Cortex of kidney (tissue), 1 donor: ENCODE measurements at places on chromosomes 2 and 18.

GRCh38 chr18:62329691-62330454 lies 4.8 kb downstream of the TNFRSF11A start:
- no peak for DNase-seq

GRCh38 chr2:61357681-61358080 lies 113.2 kb downstream of the USP34 start:
- DNase-seq: no peak

- DNase-seq: no peak
Measured at GRCh38 chr2:233137040-233137439, 76.9 kb downstream of the INPP5D start.

GRCh38 chr2:70723286-70723885 lies 44.6 kb downstream of the ADD2 start:
- no peak for DNase-seq

DNA sequence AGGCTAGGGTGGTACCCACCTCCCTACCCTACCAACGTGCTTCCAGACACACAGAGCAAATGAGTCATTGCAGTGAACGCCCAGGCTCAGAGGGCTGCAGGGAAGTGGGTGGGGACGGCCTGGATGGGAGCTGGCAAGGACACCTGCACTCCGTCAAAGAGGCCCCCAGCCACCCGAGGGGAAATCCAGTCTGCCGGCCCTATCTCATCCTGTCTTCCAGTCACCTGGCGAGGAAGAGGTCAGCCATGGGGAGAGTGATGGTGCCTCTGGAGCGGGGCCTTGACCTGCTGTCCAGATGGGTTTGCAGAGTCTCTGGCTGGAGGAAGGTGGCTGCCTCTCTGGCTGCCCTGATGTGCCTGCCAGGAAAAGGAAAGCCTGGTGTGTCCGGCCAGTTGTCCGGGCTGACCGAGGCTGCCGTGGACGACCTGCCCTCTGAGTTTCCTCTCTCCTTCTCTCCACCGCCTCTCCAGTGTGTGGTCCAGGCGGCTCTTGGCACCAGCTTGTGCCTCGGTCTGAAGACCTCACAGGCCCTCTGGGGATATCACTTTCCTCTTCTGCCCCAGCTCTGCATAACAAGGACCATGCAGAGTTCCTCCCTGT lies 209.7 kb upstream of the COPS8 start:
- no peak for DNase-seq

- no peak for DNase-seq
Measured at GRCh38 chr18:57077786-57078552, 68.9 kb upstream of the BOD1L2 start.

DNA sequence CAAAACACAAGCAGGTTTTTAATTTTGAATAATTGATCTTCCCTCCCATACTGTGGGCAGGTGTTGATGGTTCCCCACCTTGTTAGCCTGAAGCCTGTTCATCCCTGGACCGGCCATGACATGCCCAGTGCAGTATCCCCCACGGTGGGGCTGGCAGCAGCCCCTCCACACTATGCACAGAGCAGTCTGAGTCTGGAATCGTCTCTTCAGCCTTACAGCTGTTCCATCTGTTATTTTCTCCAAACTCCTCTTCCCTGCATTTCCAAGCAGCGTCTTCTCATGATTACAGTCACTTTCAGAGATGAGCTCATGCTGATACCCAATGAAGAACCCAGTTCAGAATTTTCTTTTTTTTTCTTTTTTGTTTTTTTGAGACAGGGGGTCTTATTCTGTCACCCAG lies 68.2 kb downstream of the ADI1 start:
- no peak for DNase-seq

GRCh38 chr2:230737791-230738226 lies 25.2 kb downstream of the CAB39 start:
- no peak for DNase-seq

GRCh38 chr2:51441786-51442185 lies 409.9 kb upstream of the NRXN1 start:
- no peak for DNase-seq

DNA sequence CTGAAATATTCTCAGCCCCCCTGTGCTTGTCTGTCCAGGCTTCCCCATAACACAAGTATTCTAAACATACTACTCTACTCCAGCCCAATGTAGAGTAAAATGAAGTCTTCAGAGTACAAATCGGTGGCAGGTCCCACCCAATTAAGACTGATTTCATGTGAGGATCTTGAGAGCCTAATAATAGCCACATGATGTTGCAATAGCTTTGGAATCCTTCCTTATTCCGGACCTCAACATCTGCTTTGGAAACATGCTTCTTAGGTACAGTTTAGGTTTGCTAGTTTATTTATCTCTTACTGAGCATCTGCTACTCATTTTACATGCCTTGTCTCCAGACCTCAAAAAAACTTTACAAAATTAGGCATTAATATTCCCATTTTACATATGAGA lies 207.3 kb upstream of the RAB6C start:
- DNase-seq: no peak

GRCh38 chr2:176483901-176484568 lies 214.8 kb downstream of the MTX2 start:
- no peak for DNase-seq

GRCh38 chr2:25664183-25664964 lies 9.0 kb downstream of the DTNB start:
- DNase-seq: no peak

GRCh38 chr2:64311948-64312621 lies 141.9 kb upstream of the LGALSL start:
- no peak for DNase-seq

- DNase-seq: no peak
Measured at GRCh38 chr2:66036948-66037347, 398.0 kb upstream of the MEIS1 start.

- no peak for DNase-seq
Measured at GRCh38 chr2:148046802-148047201, 25.9 kb downstream of the MBD5 start.

- DNase-seq: no peak
Measured at GRCh38 chr2:104562537-104562936, 291.4 kb upstream of the POU3F3 start.

DNA sequence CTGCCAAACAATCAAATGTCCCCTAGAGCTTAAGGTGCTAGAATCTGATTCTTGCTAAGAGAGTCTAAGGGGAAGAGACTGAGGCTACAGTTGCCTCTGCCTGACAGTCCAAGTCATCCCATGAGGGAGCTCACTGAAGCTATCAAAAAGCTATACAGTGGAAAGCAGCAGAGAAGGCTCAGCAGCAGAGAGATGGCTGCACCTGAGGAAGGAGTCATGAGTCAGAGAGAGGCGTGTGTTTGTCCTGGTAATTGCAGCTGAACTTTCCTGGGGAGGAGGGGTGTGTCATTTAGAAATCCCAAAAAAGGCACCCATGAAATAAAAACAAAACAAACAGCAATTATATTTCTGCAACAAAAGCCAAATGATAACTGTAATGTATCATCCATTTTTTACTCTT lies 305.2 kb upstream of the UBE2E3 start:
- no peak for DNase-seq

- DNase-seq: no peak
Measured at GRCh38 chr2:205034034-205034433, 488.8 kb downstream of the PARD3B start.

DNA sequence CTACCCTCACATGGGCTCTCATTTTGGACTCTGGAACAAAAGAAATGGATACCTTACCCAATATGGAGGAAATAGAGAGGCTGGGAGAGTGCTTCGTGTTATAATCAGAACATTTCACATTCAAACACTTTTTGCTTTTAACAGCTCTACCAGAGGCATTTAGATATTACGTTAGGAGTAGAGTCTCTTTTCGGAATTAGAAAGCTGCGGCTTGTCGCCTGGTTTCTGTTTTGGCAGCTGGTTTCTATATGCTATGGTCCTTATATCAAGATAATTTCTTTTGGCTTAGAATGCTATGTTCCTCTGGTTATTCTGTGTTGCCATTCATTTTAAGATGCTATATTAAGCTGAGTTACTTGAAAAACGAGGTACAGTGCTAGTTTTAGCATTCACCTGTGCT lies 392.8 kb upstream of the GALNT5 start:
- no peak for DNase-seq

DNA sequence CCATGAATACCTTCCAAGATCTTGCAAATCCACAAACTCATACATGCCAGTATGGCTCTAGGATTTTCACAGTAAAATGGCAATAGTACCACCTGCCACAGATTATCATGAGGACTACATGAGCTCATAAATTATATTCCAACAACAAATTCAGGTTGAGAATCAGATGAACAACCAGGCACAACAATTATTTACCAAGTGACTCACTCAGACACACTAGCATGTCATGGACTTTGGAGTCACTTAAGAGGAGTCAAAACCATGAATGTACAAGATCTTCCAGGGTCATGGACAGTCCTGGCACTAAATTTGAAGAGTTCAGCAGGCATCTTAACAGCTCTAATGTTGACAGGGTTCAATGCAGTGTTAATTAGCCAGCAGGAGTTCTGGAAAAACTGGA lies 34.4 kb upstream of the BZW1 start:
- DNase-seq: no peak

- DNase-seq: no peak
Measured at GRCh38 chr2:41720331-41721251, 327.2 kb upstream of the PKDCC start.

DNA sequence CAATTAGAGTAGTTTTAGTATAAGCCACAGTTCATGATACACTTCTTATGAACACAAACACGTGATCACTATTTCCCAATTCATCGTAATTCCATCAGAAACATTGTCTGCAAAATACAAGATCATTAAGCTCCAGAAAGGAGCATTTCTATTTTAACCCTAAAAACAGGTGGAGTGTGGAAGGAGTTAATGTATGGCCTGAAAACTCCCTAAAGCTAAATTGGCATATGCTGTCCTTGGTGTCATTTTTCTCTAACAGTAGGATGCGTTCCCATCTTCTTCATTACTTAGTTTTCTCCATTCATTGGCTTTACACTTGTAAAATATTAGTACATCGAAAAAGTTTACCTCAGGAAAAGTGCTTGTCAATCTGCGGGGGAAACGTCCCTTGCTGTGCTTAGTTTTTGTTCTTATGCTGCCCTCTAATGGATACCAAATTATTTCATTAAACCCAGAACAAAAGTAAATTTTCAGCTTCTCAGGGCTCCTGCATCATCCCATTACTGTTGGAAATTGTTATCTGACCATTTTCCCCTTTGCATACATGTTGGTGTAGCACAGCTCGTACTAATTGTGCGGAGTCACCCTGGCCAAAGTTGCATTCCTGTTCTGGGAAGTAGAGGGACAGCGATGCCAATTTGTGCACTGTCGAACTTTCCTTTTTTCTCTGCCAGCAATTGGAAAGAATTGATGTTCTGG lies 153.4 kb downstream of the GPD2 start:
- no peak for DNase-seq

- no peak for DNase-seq
Measured at GRCh38 chr2:121810959-121811853, 55.8 kb downstream of the TSN start.

GRCh38 chr2:98895901-98896300 lies 40.1 kb downstream of the CRACDL start:
- no peak for DNase-seq

- DNase-seq: no peak
Measured at GRCh38 chr2:226274143-226274542, 525.5 kb downstream of the IRS1 start.

GRCh38 chr2:73925033-73925704 lies 1.5 kb upstream of the DGUOK start:
- no peak for DNase-seq

- DNase-seq: no peak
Measured at GRCh38 chr2:29420999-29421782, 306.0 kb downstream of the CLIP4 start.

GRCh38 chr2:80527119-80527518 lies 222.6 kb upstream of the LRRTM1 start:
- DNase-seq: no peak

- no peak for DNase-seq
Measured at GRCh38 chr2:55519938-55520885, 694 bp downstream of the CFAP36 start.

GRCh38 chr18:78130232-78131195 lies 849.1 kb upstream of the SALL3 start:
- DNase-seq: no peak

- no peak for DNase-seq
Measured at GRCh38 chr2:46704593-46704992, 211.0 kb downstream of the MCFD2 start.

GRCh38 chr2:166375195-166375735 lies 479 bp downstream of the SCN9A start:
- DNase-seq: no peak

DNA sequence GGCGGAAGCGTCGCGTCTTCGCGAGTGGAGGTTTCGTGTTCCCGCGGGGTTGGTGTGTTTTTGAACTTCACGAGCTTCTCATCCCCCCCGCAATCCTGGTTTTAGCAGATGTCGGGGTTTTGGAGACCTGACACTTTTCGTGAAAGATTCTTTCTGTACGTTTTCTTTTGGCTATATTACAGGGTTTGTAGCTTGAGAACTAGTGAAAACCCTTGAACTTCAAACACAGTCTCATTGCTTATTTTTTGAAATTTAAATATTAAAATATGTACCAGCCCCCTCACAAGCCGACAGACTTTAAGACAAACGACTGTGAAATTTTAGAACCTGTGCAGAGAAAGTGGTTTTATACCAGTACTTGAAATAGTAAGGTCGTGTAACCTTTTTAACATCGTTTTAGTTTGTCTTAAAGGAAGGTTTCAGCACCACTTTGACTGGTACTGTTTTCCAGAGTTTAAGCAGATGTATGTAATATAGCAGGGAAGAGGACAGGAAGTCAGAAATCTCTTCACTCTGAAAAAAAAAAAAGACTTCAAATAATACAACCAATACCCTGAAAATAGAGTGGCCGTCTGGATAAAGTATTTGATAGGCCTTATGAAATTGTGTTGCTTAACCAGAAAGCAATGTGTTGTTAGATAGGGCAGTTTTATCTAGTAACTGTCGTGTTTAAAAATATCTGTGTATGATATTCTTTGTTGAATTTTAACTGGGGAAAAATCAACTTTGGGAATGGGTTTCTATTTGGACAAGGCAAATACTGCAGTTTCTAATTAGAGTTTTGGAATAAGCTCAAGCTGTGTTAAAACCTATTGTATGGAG lies 1.4 kb downstream of the SPATS2L start:
- DNase-seq: no peak

DNA sequence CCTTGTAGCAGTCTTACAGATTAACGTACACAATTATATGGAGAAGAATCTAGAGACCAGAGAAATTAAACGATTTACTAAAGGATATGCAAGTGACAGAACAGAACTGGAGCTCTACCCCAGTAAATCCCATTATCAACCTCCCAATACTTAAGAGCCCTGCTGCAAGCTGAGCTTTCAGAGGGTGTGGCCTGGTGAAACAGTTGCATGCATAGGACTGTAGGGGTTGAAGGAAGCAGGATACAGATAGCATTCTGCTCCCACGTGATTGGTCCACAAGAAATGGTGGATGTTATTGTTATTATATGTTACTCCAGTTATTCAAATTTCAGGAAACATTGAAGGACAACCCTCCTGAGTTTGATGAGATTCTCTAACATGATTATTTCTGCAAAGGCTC lies 210.8 kb upstream of the THUMPD2 start:
- no peak for DNase-seq

DNA sequence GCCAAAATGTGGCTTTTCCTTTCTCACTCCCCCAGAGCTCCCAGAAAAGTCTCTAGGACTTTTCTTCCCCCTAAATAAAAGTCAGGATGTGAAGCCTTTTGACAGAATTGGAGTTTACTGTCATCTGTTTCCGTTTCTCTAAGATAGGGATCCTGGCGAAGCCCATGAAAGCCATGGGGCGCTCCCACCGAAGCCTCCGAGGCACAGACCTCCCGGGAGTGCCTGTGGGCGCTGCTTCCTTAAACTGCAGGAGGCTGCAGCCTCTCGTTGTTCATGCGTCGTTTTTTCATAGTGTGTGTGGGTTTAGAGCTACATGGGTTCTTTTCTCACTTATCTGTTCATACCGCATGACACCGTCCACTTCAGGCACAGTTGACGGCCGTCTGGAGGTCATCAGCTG lies 56.8 kb downstream of the ASAP2 start:
- no peak for DNase-seq
